ENCODE measurements at places on chromosomes 2 and 18.

DNA sequence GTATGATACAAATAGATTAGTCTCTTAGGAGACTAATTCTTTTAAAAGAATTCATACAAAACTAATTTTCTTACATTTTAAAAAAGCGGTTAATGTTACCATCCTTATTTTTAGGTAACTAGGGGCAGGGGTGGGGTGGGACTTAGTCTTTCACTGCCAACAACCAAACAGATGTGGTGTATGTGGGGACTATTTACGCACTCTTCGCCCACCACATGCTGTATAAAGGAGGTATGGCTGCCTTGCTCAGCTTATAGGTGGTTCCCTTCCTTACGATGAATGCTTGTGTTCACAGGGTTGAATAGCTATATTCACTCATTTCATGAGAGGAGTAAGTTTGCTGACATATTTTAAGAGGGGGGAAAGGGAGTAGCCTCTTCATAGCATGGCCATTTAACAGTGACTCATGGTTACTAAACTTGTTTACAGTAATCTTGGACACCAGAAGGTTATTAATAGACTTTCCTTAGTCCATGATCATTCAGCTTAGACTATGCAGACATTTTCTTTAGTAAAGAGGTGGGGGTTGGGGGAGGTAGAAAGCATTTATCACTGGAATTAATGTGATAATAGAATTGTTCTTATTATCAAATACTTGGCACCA, 61.8 kb downstream of the CAB39 start:
- no peak for DNase-seq

GRCh38 chr2:238978497-238978896, 130.6 kb downstream of the TWIST2 start:
- DNase-seq: no peak

DNA sequence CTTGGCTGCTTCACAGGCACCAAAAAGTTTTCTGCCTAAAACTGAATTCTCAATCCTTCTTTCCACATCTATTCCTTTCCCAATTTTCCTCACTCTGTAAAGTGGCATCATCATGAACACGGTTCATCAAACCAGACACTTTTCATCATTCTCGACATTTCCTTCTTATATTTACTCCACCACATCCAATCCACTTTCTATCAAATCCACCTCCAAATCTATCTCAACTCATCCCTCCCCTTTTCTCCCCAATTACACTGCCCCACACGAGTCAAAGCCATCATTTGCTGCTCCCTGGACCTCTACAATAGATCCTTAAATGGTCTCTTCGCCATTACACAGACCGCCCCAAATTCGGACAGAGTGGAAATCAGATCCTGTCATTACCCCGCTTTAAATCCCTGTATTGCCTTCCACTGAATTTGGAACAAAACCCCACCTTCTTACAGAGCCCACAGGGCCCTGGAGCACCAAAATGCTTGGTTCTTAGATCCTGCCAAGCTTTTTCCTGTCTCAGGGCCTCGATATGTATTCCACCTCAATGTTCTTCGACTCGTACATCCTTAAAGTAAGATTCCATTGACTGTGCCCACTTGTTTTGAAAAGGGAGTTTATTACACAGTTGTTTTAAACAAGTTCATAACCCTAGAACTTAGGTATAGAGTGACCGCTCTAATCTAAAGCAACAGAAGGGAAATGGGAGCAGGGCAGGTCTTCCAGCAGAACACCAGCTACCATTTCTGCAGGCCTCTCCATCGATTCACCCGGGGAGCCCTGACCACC, 856 bp downstream of the ACAA2 start:
- DNase-seq: no peak

GRCh38 chr2:120875431-120875830, 139.8 kb downstream of the GLI2 start:
- DNase-seq: no peak

DNA sequence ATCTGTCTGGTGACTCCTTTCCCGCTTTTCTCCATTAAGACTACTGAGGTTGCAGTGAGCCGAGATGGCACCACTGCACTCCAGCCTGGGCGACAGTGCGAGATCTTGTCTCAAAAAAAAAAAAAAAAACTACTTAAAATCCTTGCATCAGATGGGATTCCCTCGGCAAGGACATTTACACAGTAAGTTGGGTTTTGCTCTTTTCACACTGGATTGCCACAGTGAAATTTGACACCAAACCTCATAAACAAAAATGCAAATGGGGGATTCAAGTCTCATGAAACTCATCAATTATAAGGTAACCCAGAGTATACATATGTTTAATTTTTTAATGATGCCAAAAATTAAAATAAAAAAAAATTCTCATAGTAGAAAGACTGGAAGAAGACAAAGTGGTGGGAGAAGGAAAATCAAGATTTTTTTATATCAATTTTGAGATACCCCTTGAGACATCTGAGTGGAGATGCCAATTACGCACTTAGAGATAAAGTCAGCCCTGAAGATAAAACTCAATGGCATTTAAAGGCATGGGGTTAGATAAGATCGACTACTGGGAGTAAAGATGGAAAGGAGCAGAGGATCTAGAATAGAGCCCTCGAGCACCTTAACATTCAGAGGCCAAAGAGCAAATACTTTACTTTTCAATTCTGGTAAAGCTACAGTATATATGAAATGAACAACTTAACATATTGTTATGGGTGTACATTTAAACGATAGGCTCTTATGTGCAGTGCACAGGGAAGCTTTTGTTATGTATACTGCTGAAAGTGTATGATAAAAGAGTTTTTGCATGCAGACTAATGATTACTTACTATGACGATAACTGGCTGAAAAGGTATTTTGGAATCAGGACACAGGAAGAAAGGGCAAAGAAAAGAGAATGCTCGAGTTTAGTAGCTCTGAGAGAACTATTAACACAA, 37.6 kb downstream of the CHMP3 start:
- DNase-seq: no peak

- no peak for DNase-seq
Observed at GRCh38 chr2:234996941-234997270, 45.1 kb downstream of the SH3BP4 start.

GRCh38 chr2:1002350-1002749, 51.7 kb downstream of the SNTG2 start:
- DNase-seq: no peak

DNA sequence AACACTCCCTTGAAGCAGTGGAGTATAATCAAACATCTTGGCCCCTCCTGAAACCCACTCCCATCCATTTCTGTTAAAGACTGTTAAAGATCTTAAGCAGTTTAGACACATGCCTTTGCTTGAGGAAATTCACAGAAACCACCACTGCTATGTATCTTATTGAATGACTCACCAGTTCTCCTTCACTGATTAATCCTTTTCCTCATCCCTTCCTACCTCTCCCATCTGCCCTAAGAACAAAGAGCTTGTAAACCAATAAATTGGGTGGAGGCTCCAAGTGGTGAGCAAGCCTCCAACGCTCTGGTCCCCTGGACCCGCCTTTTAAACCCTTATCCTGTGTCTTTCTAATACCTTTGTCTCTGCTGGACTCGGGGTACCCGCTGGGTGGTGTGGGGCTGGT, 746.1 kb downstream of the LRP1B start:
- no peak for DNase-seq

GRCh38 chr2:239253264-239253663, 147.6 kb downstream of the HDAC4 start:
- no peak for DNase-seq

- no peak for DNase-seq
Observed at GRCh38 chr2:188235364-188235763, 56.3 kb upstream of the GULP1 start.

- no peak for DNase-seq
Observed at GRCh38 chr18:34710934-34711333, 836 bp downstream of the DTNA start.

- no peak for DNase-seq
Observed at GRCh38 chr2:116719836-116720235, 1094.7 kb upstream of the DDX18 start.

- DNase-seq: no peak
Observed at GRCh38 chr2:66601624-66602023, 166.7 kb downstream of the MEIS1 start.

Data from islet precursor cell (in vitro differentiated cells).